ENCODE measurements at places on chromosomes 12 and 14. TPM values are rescaled to one million over a fixed set of nuclear protein-coding genes. Genes with fewer than 3 reads are reported as not detected.

GRCh38 chr12:111101003-111101402, 180.6 kb upstream of the MYL2 start:
- no peaks in the 10 kb centered on the region for H3K36me3 ChIP-seq
- H3K27me3 ChIP-seq: peaks cover 85% of the 10 kb centered on the region
- no peaks in the 10 kb centered on the region for H3K4me1 ChIP-seq
- DNase-seq: no peak
- no peak overlapping the region for H3K4me3 ChIP-seq
- H3K27ac ChIP-seq: no peak overlapping the region

Gene IAPP
- not detected for total RNA-seq

DNA sequence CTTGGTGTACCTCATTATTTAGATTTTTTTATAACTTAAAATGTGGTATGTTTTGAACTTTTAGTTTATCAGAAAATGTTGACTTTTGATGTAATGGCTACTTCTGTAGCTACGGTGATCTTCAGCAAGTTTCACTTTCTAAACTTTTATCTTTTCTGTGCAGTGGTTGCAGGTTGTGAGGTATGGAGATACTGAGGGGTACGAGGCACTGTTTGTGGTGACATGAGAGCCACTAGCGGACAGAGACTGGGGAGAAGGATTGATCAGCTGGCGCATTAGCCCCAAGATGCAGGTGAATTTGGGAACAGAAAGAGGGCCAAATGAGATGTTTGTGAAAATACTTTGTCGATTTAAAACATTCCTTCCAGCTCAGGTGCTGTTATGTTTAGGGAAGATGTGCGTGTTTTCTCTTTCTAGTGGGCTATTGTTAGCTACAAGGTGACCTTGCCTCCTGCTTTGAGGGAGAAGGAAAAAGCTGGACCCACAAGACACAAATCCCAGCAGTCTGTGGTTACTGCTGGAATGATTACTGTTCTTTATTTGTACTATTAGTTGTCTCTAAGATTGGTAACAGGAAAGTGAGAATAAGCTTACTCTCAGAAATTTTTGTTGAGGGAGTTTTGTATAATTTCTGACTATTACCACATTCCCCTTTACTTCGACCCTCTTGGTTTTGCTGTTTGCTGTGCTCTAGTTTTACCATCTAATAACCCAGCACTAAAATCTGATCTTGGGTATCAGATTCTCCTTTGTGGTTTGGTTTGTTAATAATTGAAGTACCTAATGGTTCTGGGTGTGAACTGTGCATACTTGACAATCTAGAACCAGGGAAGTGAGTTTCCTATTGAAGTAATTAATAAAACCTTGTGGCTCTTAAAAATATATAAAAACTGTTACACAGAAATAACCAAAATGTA, 61.7 kb downstream of the FBXO34 start:
- peaks cover 26% of the 10 kb centered on the region for H3K36me3 ChIP-seq
- H3K27ac ChIP-seq: peak overlapping the region; percentile 70
- peaks cover 54% of the 10 kb centered on the region for H3K4me1 ChIP-seq
- no peaks in the 10 kb centered on the region for H3K27me3 ChIP-seq
- peak overlapping the region; percentile 64 for H3K4me3 ChIP-seq

GRCh38 chr12:92955997-92956663, 27.0 kb upstream of the EEA1 start:
- H3K4me1 ChIP-seq: peaks cover 7% of the 10 kb centered on the region
- no peak for DNase-seq
- H3K36me3 ChIP-seq: no peaks in the 10 kb centered on the region

DNA sequence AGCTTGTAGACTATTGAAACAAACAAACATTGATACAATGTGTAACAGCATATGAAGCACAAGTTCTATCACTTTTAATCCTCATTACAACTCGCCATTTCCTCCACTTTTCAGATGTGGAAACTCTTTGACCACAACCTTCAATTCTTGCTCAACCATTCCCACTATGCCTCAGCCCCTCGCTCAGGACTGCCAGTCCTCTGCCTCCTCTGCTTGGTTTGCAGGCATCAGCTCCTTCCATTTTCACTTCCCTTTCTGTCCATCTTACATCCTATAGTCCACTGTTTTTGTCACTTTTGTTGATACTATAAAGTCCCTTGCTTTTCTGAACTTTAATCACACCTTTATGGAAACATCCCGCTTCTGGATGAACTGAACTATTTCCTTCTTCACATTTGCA, 28.2 kb upstream of the CD27 start:
- H3K27me3 ChIP-seq: no peaks in the 10 kb centered on the region
- H3K4me3 ChIP-seq: no peak overlapping the region
- no peaks in the 10 kb centered on the region for H3K36me3 ChIP-seq
- DNase-seq: no peak

Gene FSCB
- not detected for total RNA-seq

- no peaks in the 10 kb centered on the region for H3K27me3 ChIP-seq
- H3K4me3 ChIP-seq: no peak overlapping the region
- no peaks in the 10 kb centered on the region for H3K4me1 ChIP-seq
- no peaks in the 10 kb centered on the region for H3K36me3 ChIP-seq
- DNase-seq: no peak
- no peak overlapping the region for H3K27ac ChIP-seq
Observed at GRCh38 chr12:43921666-43922337, 85.9 kb downstream of the TMEM117 start.

Gene MYBPC1
- total RNA-seq: not detected

DNA sequence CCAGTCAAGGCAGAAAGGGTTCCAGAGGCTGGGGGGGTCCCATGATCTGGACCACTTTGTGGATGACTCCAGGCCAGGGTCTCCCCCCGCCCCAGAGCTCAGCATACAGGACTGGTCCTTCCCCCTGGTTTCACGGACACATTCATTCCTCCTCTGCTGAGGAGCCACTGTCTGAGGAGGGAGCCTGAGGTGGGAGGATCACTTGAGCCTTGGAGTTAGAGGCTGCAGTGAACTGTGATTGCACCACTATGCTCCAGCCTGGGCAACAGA, 6.8 kb downstream of the TESC start:
- H3K4me1 ChIP-seq: peaks cover 88% of the 10 kb centered on the region
- peak overlapping the region; percentile 71 for H3K4me3 ChIP-seq
- no peak for DNase-seq

Gene IFI27
- 766 TPM for total RNA-seq

DNA sequence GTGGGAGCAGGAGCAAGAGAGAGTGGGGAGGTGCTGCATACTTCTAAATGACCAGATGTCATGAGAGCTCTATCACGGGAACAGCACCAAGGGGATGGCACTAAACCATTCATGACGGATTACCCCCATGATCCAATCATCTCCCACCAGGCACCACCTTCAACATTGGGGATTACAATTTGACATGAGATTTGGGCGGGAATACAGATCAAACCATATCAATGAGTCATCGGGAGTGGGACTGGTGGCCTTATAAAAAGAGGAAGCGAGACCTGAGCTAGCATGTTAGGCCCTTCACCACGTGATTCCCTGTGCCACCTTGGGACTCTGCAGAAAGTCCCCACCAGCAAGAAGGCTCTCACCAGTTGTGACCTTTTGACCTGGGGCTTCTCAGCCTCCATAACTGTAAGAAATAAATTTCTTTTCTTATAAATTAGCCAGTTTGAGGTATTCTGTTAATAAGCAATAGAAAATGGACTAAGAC, 28.7 kb downstream of the COX8C start:
- no peaks in the 10 kb centered on the region for H3K4me1 ChIP-seq
- H3K36me3 ChIP-seq: no peaks in the 10 kb centered on the region
- DNase-seq: no peak
- peaks cover 23% of the 10 kb centered on the region for H3K27me3 ChIP-seq

Gene NFE2
- 1.8 TPM for total RNA-seq

- no peaks in the 10 kb centered on the region for H3K36me3 ChIP-seq
- no peak for DNase-seq
- no peak overlapping the region for H3K4me3 ChIP-seq
- H3K27ac ChIP-seq: no peak overlapping the region
- H3K27me3 ChIP-seq: no peaks in the 10 kb centered on the region
- H3K4me1 ChIP-seq: no peaks in the 10 kb centered on the region
Observed at GRCh38 chr12:120056739-120057138, 59.8 kb downstream of the RAB35 start.

Gene DHRS4L2
- 10.5 TPM for total RNA-seq

GRCh38 chr12:47033789-47034555, 45.4 kb upstream of the PCED1B start:
- peaks cover 44% of the 10 kb centered on the region for H3K4me1 ChIP-seq
- H3K27me3 ChIP-seq: no peaks in the 10 kb centered on the region
- peaks cover 16% of the 10 kb centered on the region for H3K36me3 ChIP-seq
- no peak for DNase-seq
- peak overlapping the region; percentile 98 for H3K27ac ChIP-seq
- H3K4me3 ChIP-seq: peak overlapping the region; percentile 44

DNA sequence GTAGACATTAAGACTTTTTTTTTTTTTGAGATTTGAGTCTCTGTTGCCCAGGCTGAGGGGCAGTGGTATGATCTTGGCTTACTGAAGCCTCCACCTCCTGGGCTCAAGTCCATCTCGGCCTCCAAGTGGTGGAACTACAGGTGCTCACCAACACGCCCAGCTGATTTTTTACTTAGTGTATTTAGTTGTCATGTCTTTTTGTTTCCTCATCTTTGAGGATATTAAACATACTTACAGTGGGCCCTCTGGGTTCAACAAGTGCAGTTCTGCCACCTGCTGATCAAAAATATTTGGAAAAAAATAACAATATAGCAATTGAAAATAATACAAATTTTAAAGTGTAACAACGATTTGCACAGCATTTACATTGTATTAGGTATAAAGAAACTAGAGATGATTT, 4.4 kb upstream of the B4GALNT1 start:
- no peak overlapping the region for H3K4me3 ChIP-seq
- DNase-seq: no peak
- H3K27ac ChIP-seq: no peak overlapping the region
- peaks cover 42% of the 10 kb centered on the region for H3K27me3 ChIP-seq
- peaks cover 9% of the 10 kb centered on the region for H3K4me1 ChIP-seq
- H3K36me3 ChIP-seq: peaks cover 7% of the 10 kb centered on the region

- no peak overlapping the region for H3K27ac ChIP-seq
- DNase-seq: no peak
- no peaks in the 10 kb centered on the region for H3K36me3 ChIP-seq
- no peak overlapping the region for H3K4me3 ChIP-seq
- no peaks in the 10 kb centered on the region for H3K27me3 ChIP-seq
- no peaks in the 10 kb centered on the region for H3K4me1 ChIP-seq
Observed at GRCh38 chr12:59282999-59283398, 312.8 kb upstream of the SLC16A7 start.

DNA sequence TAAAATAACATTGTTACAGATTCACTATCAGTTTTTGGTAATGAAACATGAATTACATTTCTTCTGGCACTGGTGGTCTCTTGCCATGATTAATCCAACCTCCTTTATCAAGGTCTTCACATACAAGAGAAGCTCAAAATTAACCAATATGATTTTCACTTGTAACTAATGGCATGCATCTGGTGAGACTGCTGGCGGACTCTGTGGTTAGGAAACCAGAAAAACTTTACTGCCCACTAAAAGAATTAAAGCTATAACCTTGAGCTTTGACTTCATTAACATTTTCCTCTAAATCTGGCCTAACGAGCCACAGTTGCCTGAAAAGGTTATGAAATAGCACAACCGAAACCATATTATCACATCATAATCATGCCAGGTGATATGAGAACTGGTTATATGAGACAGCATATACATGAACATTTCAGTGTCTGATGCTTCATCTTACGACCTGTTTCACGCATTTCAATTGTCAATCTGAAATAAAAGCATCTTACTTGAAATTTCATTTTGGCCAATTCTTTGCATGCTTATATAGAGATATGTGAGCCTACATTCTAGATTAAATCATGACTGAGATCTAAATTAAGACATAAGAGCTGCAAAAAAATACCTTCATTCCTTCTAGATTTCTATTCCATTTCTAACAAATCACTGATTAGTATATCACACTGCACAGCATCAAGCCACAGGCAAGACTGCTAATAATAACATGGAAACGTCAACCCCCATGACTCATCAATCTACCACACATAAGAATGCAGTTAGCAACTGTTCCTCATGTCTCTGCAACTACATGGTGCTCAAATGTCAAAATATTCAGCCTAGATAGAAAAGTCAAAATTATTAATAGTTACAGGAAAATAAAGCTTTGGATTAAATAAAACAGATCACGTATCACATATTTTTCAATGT, 89.3 kb downstream of the OSBPL8 start:
- H3K4me1 ChIP-seq: peaks cover 8% of the 10 kb centered on the region
- H3K4me3 ChIP-seq: no peak overlapping the region
- peak; percentile 34 for DNase-seq
- no peaks in the 10 kb centered on the region for H3K27me3 ChIP-seq

- peaks cover 92% of the 10 kb centered on the region for H3K27me3 ChIP-seq
- no peaks in the 10 kb centered on the region for H3K36me3 ChIP-seq
- DNase-seq: no peak
- no peaks in the 10 kb centered on the region for H3K4me1 ChIP-seq
Observed at GRCh38 chr14:23366426-23366921, 1.5 kb upstream of the EFS start.
